ENCODE measurements at places on chromosomes 3 and 15.

GRCh38 chr3:82000773-82001172, 239.3 kb upstream of the GBE1 start:
- no peak for DNase-seq

GRCh38 chr3:171442184-171442583, 18.0 kb downstream of the TNIK start:
- no peak for DNase-seq

- DNase-seq: peak; percentile 77
Observed at GRCh38 chr3:195895078-195895860, 13.1 kb downstream of the TNK2 start.

GRCh38 chr15:68580026-68580882, 1.5 kb downstream of the CORO2B start:
- no peak for DNase-seq

- DNase-seq: no peak
Observed at GRCh38 chr3:111311126-111311525, 230.9 kb upstream of the CD96 start.

DNA sequence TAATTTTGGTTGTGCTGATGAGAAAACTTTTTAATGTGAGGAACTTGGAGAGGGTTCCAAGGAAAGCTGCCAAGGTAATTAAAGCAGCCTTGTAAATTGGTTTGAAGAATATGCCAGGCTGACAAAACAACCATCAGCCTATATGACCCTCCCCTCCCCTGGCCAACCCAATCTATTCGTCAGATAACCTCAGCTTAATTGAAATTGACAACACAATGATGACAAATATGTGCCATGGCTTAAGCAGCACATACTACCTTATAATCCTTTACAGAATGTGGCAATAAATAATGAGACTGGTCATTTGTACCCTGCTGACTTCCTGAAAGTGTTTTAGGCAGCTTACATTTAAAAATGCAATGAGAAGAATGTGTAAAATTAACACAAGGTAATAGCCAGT, 118.2 kb downstream of the EFHB start:
- DNase-seq: no peak

- no peak for DNase-seq
Observed at GRCh38 chr3:65618599-65618998, 420.1 kb downstream of the MAGI1 start.

- no peak for DNase-seq
Observed at GRCh38 chr3:30657914-30658313, 51.5 kb downstream of the TGFBR2 start.
